ENCODE measurements at places on chromosomes 16 and 17.
A peak's percentile ranks its signal among the peaks of the same experiment; 100 is the strongest.

DNA sequence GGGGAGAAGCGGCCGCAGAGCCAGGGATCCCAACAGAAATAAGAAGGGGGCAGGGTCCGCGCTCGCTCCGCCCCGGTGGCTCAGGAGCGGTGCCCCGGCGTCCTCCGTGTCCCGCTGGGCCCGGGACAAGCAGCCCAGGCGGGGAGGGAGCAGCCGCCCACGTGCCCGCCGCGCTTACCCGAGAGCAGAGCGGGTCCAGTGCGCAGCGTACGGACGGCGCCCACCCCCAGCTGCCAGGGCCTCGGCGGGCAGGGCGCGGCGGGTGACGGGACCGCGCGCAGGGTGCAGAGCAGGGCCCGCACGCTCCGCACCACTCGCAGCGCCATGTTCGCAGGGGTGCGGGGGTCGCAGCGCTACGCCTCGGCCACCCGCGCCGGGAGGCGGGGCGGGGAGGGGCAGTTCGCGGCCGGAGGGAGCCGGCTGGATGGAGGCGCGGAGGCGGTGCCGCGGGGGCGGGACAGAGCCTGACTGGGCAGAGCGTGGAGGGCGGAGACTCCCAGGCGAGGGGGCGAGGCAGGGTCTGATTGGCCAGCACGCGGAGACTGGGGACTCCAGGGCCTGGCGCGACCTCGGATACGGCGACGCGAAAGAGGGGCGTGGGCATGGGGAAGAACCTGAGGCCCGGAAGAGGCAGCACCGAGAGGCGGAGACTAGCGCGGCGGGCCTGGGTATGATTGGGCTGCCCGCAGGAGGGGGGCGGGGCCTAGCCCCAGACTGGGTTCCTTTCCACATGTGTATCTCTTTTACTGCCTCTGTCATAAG is at the start of gene GCSH:
Gene GCSH (minus strand): TSS at position 443 of the 762 bp plus-strand sequence. CDS start 117 bp downstream, at position 326.
- peak; percentile 94 for DNase-seq

GRCh38 chr17:16199093-16199492 is 16.2 kb downstream of the NCOR1 start:
- no peak for DNase-seq

- no peak for DNase-seq
Observed at GRCh38 chr17:58643147-58643546, 48.7 kb downstream of the TEX14 start.

DNA sequence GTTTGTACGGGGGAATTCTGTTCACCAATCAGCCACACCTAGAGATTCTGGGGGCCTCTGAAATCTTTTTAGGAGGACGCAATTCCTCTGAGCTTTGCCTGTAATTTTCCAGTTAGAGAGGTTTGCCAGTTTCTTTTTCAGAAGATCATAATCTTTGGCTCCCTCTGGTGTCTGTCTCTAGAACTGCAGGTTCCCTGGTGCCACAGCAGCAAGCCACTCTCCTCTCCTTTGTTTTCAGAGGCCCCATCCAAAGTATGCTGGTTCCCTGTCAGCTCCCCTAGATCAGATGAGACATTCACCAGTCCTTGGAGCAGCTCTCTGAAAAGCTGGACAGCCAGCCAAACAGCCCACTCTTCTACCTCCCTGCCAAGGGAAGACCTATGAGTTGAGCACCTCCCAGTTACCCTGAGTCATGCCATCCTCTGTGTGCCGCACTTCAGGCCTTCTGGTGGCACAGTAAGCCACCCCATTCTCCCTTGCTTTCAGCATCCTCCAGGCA is 36.1 kb downstream of the RNF112 start:
- peak; percentile 67 for DNase-seq

DNA sequence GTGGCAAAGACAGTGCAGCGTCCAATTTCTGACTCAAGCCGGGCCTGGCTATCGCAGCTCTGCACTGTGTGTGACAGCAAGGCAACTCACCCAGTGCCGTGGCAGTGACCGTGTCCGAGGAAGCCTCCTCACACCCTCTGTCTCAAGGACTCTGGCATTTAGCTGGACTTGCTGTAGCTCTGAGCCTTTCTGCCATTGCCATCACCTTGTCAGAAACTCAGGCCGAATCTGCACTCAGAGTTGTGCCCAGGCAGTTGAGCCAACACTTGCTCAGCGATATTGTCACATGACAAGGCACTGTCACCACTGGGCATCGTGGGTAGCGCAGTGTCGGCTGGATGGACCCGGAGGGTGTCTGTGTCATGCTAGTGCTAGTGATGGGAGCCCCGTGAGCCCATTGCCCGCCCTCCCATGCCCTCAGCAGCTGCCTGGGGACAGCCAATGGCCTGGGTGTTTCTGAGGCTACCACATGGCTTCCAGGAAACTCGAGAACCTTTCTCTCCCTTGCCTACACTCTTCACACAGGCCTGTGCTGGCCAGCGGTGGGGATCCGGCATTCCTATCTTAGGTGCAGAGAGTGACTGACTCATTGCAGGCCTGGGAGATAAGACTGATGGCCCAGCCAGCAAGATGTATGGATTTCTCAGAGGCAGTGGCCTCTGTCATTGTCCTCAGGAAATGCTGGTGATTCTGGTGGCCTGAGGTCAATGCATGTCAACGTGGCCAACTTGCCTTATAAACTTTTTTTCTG is 22.1 kb upstream of the STH start:
- DNase-seq: no peak

GRCh38 chr17:78935419-78936323 is 10.5 kb upstream of the TIMP2 start:
- no peak for DNase-seq

GRCh38 chr16:52256310-52257078 is 290.4 kb downstream of the TOX3 start:
- DNase-seq: no peak

DNA sequence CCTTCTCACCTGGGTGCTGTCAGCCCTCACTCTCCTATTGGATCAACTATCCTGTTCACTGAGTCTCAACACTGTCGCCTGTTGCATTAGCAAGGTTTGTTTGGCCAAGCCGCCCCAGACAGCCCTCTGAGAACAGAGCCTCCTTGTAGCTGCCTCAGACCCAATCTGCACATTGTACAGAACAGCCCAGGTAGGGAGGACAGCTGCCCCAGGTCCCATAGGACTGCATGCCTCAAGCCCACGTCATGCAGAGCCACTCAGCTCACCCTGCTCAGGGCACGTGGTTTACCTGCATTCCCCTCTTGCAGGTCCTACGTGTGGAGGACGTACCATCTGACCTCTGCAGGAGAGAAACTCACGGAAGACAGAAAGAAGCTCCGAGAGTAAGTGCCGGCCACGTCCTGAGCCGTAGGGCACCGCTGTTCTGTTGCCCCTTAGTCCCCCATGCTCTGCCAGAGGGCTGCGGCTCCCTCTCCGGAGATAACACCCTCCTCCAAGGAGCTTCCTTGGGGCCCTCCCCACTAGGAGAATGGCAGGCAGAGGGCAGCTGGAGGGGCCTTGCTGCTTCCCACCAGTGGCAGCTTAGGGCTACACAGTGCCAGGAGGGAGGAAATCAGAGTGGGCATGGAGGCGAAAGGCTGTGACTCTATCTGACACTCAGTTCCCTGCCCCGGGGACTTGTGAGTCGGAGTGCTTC is 2.8 kb downstream of the SNRNP25 start:
- no peak for DNase-seq

DNA sequence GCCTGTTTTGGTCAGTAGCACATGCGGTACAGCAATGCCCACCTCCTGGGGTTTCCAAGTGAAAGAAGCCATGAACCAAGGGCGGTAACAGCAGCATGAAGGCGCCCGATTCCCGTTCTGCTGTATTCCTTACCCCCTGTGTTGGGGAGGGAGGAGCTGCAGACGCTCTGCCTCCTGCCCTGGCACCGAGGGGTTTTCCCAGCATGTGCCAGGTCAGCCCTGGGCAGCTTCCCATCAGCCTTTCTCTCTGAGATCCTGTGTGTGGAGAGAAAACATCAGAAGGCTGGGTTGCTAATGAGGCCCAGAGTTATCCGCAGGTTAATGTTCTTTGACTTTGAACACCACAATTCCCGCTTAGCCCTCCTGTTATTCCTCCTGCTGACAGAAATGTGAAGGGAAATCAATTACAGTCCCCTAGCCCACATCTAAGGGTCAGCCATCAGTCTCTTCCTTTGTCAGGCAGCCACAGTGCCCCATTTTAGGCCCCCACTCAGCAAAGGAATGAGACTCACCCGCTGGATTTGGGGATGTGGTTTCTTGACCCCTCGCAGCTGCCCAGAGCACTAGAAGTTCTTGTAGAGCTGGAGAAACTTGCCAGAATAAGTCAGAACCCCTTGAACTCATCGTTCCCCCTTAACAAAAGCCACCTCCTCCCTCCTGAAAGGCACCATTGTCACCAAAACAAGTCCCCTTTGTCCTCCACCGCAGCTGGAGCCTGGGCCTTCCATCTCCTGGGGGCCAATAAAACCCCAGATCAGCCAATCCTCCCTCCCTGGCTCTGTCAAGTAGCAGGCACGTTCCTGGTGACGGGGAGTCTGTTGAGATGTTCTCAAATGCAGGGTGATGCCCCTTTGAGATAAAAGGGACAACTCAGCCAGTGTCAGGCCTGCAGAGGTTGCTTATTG is 168.5 kb downstream of the KATNIP start:
- DNase-seq: no peak

DNA sequence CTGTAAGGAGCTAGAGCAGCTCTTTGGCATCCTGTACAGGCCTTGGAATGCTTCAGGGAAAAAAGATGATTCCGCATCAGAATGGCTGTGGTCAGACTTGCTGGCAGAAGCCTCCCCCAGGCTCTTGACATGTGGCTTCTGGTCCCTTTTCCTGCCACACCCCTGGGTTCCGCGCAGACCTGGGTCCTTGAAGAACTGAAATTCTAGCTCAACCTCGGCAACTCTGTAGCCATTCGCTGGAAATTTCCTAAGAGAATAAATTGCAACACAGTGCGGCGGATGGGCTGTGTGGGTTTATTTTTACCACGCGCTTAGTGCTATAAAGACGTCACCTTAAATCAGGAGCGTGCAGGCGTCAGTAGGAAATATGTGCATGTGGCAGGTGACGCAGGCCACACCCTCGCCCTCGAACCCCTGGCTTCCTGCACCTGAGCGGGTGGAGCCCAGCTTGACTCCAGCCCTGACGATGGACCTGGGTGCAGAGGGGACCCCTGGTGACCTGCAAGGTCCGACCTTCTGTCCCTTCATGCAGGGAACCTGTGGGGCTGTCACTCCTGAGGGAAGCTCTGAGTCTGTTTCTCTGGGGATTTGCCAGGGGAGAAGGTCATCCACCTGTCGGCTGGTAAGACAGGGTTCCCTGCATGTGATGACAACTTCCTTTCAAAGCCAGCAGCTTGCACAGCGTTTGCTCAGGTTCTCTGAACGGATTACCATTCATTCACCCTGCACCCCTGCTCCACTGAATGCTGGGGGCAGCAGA is 46.3 kb downstream of the METRNL start:
- no peak for DNase-seq

DNA sequence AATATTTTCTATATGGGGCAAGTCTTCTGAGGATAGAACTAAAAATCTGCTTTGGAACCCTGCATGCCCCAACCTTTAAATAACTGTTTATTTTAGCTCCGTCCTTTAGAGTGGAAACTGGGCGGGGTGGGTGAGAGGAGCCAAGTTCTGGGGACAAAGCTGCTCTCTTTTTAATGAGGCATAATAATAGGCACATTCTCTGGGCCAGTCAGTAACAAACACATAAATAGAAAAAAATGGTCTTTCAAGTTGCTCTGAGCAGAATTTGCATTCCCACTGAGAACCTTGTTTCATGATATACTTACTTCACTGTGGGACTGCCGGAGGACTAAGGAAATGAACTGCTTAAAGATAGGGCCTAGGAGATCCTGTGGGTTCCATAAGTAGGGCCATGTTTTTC is 51.5 kb downstream of the KNOP1 start:
- no peak for DNase-seq

DNA sequence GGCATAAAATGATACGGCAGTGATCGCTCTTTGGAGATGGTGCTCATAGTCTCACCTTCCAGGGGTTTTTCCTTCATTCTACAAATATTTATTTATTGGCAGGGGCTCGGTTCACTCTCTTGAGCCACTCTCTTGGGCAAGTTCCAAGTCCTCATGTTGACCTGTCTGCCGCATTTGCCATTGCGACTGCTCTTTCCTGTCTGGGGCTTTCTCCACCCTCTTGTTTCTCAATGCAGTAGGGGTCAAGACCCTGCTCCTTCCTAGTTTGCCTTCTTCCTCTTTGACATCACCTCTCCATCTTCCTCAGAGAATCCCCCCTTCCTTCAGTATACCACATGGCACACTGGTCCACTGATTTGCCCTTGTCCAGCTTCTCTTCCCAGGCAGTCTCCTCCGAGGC is 21.9 kb upstream of the LRRC75A start:
- DNase-seq: no peak

DNA sequence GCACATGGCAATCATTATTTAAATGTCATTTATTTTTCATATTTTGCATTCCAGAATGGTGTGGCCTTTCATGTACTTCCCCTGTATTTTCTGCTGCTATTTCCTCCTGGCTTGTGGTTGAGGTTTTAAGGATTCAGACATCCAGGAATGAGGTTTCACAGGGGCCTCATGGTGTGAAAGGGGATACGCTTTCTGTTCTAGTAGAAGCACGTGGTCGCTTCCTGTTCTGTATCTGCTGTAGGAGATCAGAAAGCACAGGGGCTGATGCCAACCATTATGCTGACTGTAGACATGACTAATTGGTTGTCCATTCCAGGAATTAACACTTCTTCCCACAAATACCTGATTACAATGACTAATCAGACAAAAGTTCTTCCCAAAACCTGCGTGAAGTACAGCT is 405.9 kb downstream of the SHISA9 start:
- no peak for DNase-seq

DNA sequence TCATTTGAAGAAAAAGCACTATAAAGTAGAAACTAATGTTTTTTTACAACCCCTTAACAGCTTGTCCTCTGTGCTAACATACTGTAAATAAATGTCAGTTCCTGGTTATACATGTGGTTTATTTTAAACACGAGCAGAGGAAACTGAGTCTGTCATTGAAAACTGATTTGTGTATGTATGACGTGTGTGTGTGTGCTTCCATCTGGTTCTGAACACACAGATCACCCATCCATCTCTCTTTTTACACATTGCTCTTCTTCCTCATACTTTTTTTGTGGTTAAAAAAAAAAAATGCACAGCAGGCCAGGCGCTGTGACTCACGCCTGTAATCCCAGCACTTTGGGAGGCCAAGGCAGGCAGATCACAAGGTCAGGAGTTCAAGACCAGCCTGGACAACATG is 49.5 kb downstream of the ZNF423 start:
- DNase-seq: no peak

DNA sequence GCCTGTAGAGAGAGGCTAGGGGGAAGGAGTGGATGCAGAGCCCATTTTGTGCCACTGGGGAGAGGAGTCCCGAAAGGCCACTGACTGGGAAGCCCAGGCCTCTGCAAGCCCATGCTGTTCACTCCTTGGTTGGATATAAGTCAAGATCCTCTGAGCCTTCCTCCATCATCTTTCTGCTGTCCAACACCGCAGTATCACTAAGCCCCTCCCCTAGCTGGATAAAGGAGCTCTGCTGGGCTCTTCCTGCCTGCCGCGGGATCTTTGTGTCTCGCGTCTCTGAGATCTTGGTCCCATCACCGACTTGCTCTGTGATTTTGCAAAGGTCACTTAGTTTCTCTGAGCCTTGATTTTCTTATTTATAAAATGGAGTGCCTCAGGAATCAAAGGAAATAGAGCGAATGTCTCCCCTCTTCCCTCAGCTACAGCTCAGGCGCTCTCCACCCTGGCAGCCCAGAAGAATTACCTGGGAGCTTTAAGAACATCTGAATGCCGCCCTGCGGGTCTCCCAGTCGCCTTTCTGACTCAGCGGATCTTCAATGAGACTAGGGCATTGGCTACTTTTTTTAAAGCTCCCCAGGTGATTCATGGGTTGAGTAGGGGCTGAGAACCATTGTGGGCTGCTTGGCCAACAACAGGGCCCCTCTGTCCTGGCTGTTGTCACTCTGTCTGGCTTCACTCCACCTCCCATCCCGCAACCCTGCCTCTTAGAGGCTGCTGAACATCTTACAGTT is 25.2 kb upstream of the TMEM220 start:
- DNase-seq: no peak

GRCh38 chr17:36993227-36993626 is 44.5 kb downstream of the AATF start:
- no peak for DNase-seq

Data from stimulated activated CD8-positive, alpha-beta memory T cell treated with anti-CD3 and anti-CD28 coated beads, Interleukin-12 subunit alpha, Interleukin-12 subunit beta, amount 100 ng/mL, for 1 hour (primary cell).